ENCODE measurements at places on chromosomes 16 and 17.

DNA sequence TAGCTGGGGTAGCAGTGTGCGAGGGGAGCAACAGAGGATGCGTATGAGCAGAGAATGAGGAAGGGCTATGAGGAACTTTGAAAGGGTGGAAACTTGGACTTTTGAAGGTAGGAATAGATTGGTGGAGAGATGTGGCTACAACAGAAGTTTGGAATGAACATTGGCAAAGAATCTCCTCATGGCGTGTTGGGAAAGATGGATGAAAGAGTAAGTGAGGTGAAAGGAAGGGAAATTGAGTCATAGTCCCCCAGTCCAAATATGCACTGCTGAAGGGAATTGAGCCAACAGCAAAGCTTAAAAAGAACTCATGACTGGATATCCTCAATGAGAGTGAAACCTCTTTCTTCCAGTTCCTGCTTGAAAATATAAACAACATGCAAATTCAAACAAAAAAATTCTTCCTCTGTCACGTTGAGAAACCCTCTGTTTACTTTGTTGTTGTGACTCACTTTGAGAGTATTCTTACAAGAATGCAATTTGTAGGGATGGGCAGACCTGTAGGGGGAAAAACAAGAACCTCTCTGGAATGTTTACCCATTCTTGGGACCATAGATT lies 313.2 kb upstream of the KCNJ16 start:
- DNase-seq: no peak

- DNase-seq: no peak
Observed at GRCh38 chr16:69150146-69150865, 17.9 kb downstream of the UTP4 start.

GRCh38 chr16:23298290-23298915 lies 3.7 kb upstream of the SCNN1B start:
- no peak for DNase-seq

- DNase-seq: no peak
Observed at GRCh38 chr17:33967608-33968349, 287.3 kb upstream of the CCL2 start.

GRCh38 chr16:85553436-85554113 lies 59.5 kb upstream of the GSE1 start:
- no peak for DNase-seq

GRCh38 chr17:58338841-58339754 lies 10.5 kb upstream of the TSPOAP1 start:
- no peak for DNase-seq

GRCh38 chr17:4856271-4856936 lies 23.3 kb downstream of the MINK1 start:
- no peak for DNase-seq

DNA sequence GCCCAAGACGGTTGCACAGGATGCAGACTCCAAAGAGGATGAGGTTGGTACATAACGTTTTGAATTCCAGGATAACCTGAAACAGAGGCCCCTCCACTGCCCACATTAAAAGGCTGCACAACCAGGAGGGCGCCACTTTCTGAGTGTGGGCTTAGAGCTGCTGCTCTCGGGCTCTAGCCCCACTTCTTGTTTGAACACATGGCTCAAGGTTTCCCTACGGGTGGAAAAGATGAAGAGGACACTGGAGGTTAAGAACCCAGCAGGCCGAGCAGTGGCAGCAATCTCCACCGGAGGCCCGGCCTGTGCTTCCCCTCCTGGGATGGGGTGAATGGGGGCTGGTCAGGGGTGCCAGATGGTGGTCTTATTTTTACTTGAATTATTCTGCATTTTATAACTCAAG lies 8.0 kb upstream of the TRAP1 start:
- DNase-seq: no peak

DNA sequence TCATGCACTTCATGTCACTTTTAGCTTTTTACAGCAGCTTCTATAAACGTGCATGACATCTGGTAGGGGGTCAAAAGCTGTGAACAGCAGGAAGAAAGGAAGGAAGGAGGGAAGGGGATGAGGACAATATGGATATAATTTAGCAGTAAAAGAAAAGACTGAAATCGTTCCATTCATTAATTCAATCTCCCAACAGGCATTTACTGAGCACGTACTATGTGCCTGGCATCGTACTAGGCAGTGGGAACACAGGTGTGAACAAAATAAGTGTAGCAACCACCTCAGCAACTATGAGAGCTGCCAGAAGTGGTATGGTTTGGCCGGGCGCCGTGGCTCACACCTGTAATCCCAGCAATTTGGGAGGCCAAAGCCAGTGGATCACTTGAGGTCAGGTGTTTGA lies 19.1 kb upstream of the USP7 start:
- DNase-seq: no peak

DNA sequence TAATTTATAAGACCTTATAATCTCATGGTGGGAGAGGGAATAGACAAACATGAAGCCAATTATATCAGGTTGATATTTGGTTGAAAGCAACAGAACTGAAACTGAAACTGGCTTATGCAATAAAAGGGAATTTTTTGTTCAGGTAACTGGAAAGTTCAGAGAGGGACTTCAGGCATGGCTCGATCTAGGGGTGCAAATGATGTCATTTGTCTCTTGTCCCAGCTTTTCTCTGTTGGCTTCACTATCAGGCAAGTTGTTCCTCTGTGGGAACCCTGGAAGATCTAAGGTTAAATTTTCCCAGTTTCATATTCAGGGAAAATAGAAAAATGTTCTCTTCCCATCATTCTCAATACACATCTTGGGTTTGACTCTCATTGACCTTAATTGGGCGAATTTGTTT lies 59.8 kb downstream of the OTOA start:
- DNase-seq: no peak

GRCh38 chr17:38751808-38752307 lies 683 bp upstream of the PSMB3 start:
- DNase-seq: peak; percentile 83

DNA sequence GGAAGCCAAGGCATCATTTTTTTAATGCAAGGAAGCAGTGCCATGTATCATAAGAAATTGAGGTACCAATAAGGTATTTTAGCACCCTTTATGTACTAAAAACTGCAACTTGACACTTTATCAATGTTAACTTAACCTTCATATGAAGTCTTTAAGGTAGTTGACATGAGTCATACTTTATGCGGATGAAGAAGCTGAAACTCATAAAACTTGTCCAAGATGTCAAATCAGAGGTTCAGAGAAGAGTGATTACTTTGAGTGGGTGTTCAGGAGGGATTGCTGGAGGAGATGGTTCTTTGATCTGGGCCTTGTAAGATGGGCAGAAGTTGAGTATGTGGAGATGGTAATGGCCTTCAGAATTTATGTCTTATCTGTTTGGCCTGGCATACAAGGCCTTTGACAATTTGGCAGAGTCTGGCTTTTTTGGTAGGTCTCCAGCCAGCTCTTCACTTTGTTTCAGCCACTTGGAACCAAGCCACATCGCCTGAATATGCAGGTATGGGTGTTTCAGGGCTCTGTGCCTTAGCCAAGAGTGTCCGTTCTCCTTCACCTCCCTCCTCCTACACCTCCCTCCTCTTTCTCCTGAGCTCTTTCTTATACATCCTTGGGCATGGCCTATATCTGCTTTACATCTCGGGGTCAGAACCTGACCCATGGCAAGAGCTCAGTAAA lies 23.7 kb downstream of the YPEL2 start:
- no peak for DNase-seq

DNA sequence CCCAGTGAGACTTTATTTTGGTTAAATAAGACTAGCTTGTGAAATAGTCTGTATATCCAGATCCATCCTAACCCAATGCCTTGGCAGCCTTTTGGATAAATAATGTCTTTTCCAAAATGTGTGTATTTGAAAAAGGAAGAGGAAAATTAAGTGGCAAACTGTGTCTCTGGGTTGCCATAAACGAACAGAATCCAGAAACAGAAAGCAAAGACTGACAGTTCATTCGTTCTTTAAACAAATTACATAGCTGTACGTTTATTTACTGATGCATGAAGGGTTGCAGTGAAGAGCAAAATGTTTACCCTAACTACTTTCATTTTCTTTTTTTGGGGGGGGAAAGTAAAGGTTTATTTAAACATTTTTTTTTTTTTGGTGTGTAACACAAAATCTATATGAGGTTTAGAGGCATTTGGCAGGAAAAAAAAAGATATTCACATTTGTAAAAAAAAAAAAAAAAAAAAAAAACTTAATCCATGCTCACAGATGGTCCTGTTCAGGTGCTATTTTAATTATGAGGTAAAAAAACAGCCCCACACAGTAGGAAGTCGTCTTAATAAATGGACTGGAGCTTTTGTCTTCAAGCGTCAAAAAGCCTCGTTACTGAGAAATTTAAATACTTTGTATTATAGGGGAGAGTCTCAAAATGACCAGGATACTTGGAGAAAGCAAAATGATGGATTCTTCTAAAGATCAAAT lies 245.9 kb downstream of the FTO start:
- DNase-seq: no peak

DNA sequence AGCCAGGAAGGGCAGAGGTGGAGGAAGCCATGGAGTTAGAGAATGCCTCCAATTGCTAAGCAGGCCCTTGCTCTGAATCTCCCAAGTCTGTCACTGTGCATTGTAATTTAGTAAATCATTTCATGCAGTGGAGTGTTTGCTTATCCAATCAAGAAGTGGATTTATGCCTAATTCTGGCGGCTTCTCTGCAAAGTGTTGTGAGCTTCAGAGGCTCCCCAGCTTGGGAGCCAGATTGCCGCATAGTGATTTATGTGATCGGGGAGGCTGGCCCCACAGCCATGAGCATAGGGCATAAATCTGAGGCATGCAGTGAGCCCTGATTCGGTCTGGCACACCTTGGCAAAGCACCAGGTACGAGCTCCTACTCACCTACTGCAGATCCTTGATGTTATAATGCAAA lies 520.8 kb downstream of the HS3ST4 start:
- no peak for DNase-seq

DNA sequence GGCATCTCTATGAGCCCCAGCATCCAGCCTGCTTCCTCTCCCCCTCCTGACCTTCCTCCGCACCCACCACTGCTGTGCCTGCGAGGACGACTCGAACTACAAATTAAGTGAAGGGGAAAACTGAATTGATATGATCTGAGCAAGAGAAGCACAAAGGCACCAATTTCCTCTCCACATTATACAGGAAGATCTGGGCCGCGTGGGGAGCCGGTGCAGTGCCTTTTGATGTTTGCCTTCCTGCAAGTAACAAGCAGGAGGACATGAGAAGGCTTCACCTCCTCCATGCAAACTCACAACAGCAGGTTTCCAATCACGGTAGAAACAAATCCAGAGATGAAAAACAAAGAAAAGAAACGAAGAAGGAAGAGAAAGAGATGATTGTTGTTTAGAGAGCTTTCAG lies 57.8 kb upstream of the MMP2 start:
- DNase-seq: no peak

GRCh38 chr17:41687828-41688640 lies 651 bp upstream of the EIF1 start:
- DNase-seq: peak; percentile 31

- no peak for DNase-seq
Observed at GRCh38 chr16:75053791-75054555, 55.1 kb downstream of the ZNRF1 start.

GRCh38 chr16:75024594-75024993 lies 25.8 kb downstream of the ZNRF1 start:
- no peak for DNase-seq

DNA sequence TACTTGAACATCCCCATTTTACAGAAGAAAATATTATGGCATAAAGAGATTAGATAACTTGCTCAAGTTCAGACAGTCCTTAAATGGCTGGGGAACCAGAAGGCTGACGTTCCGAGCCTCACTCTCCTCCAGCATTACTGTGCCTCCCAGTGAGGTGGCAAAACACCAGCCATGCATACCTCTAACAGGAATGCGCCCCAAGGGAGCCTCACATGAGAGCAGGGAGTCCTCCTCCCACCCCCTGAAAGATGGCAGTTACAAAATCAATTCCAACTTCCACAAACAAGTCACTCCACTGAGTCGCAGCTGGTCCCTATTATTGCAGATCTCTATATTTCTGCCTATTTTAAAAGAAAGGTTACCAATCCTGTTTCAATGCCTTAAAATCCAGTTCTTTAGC lies 55.5 kb downstream of the ANKFY1 start:
- no peak for DNase-seq

DNA sequence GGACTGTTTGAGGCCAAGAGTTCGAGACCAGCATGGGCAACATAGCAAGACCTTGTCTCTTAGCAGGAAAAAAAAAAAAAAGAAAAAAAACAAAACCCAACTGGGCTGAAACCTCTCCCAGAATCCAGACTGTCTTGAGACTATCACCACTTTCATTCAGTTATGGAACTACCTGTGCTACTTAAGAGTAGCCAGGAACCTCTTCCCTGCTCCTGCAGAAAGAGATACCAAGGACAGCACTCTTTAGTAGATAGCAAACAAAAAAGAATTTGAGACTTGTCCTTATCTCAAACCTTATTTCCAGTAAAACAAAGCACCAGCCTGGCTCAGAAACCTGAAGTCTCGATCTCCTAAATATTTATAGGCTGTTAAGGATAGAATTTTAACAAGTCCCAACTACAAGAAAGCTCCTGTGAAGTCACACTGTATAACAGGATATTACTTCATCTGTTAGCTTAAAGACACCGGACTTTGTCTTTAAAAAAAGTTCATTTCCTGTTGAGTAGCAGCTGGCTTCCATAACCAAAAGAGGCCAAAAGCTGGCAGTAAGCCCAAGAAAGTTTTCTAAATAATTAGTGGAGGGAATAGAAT lies 5.1 kb downstream of the CDR2 start:
- no peak for DNase-seq

GRCh38 chr17:7406235-7406825 lies 1.3 kb upstream of the NLGN2 start:
- no peak for DNase-seq

DNA sequence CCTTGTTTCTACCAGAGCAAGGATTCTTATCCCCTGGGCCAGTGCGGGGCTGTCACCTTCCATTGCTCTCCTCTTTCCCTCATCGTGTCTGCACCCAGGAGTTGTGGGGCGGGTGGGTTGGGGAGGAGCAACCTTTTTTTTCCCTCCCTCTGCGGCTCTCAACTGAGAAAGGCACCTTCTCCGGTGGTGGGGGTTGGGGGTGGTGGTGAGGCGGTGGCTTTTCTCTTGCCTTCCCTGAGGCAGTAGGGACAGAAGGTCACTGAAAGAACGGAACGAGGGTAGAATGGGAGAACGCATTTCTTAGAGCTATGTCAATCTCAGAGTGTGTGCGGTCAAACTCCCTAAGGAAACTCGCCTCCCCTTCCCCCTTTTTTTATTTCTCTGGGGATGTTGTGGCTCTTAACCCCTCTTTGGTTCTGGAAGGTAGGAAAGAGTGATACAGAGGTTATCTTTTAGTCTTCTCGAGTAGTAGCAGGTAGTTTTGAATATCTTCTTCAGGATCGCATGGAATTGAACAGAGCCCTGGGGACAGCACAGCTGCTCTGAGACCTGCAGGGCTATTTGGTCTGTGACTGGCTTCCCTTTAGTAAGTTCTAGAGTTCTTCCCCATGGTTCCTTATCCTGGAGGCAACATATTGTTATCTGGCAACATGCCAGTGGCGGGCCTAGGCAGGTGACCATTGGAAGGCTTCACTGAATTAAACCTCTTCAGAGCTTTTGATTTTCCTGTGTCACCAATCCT lies 994 bp downstream of the CLTC start:
- DNase-seq: peak; percentile 2

DNA sequence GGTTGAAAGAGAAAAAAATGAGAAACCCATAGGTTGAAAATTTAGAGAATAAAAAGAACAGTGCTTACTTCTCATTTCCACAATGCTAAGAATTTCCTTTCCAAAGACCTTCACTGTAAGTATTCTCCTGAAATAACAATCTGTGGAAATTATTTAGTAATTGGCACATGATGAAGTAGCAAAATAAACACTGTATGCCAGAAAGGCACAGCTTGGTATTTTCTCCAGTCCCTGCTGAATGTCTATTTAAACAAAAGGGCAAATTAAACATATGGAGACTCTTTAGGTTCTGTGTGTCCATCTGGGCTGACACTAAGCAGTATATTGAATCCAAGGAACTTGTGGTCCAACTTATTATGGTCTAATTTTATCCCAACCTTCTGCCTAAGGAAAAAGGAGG lies 46.1 kb downstream of the CHCT1 start:
- DNase-seq: no peak
